CD4-positive, alpha-beta T cell treated with Interleukin-15 for 1 hour (primary cell): ENCODE measurements at places on chromosomes 16 and 17.

DNA sequence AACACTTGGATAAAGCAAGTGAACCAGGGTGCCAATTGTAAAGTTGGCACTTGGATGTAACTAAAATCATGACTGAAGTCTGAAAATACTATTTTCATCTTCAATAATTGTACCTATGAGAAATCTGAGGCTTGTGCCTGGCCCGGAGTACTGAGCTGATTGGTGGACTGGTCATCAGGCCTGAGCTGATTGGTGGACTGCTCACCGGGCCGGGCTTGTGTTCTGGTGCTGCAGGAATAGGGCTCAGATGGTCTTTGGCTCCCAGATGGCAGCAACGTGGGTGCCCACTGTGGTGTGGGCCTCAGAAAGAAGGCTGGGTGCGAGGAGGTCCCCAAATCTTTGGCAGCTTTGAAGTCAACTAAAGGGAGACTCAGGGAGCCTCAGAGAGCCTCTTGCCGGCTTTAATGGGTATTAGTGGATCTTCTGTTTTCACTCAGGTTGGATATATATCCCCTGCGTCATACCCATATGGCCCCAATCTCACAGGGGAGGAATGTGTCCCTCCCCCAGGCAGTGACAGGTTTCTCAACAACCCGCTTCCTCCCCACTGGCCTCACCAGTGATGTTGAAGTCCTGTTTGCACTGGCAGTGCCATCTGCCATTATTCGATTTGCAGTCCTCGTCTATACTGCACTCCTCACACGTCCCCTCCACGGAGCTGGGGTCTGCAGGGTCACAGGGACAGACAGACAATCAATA is 4.7 kb downstream of the UMOD start:
- no peak for DNase-seq

DNA sequence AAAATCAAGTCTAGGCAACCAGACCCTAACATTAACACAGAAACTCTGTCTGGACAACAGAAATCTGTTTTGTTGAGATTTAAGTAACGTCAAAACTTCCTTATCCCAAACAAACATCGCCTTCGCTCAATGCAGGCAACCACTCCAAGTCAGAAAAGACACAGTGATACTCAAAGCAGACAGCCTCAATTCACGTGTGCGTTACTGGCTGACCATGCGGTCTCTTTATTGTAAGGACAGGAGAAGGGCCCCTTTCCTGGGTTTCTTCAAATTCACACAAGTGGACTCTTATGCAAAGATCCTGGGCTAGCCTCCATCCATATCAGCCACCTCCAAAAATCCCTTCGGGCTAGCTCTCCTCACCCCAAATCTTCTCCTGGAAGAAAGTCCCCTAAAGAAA is 467.7 kb downstream of the SOX9 start:
- no peak for DNase-seq

DNA sequence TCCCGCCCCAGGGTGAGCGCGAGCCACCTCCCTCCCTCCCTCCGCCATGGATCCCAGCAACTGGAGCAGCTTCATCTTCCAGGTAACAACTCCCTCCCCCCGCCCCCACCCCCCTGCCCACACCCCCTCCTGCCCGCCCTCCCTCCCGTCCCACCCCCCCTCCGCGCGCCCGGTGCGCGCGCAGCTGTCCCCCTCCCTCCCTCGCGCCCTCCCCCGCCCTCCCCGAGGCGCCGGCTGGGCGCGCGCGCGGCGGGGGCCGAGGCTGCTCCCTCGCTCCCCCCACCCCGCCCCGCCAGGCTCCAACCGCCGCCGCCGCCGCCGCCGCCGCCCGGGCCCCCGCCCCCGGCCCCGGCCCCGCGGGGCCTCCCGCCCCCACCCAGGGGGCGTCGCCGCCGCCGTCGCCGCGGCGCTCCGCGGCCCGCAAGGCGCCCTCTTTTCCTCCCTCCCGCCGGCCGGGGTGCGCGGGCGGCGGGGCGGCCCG is at the start of gene MAZ:
MAZ (plus strand) TSS at position 431 of the 481 bp plus-strand sequence. CDS start 173 bp downstream, outside the sequence.
- DNase-seq = no peak

GRCh38 chr17:40415390-40415789 is 2.3 kb downstream of the TOP2A start:
- no peak for DNase-seq

DNA sequence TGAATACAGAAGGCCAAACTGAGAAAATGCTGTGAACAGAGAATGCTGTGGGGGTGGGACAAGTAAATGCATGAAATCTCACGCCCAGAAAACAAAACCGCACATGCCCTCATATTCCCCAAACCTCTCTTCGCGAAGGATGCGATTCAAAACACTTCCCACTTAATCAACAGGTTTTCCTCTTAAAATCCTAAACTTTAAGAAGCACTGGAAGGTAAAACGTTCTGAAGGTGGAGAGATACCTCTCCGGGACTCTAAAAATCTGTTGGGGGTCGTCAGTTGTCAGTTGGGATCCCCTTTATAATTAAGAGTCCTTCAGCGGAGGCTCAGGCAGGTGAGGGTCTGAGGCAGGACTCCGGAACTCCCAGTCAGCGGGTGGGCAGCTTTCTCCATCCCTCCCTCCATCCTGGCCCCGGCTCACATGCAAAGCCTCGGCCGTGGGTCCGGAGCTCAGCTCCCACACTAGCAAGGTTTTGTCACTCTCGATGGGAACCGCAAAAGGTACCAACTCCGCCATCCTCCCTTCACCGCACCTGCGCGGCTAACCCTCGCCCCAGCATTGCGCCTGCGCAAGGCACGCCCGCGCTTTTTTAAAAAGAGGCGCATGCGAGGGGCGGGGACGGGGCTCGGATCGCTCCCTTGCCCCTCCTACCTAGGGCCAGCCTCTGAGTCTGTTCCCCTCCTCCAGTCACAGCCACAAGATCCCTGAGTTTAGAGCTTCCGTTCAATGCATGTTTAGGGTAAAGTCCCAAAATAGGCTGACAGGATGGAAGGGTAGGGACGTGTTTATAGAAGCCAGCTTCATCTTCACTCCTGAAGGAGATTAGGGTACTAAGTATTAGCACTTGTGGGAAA is at the start of gene RDM1:
RDM1 (minus strand) TSS at position 563 of the 855 bp plus-strand sequence; CDS start at position 517, 46 bp downstream.
- peak; percentile 76 for DNase-seq

- no peak for DNase-seq
Measured at GRCh38 chr17:56918916-56919315, 5.1 kb upstream of the TRIM25 start.

DNA sequence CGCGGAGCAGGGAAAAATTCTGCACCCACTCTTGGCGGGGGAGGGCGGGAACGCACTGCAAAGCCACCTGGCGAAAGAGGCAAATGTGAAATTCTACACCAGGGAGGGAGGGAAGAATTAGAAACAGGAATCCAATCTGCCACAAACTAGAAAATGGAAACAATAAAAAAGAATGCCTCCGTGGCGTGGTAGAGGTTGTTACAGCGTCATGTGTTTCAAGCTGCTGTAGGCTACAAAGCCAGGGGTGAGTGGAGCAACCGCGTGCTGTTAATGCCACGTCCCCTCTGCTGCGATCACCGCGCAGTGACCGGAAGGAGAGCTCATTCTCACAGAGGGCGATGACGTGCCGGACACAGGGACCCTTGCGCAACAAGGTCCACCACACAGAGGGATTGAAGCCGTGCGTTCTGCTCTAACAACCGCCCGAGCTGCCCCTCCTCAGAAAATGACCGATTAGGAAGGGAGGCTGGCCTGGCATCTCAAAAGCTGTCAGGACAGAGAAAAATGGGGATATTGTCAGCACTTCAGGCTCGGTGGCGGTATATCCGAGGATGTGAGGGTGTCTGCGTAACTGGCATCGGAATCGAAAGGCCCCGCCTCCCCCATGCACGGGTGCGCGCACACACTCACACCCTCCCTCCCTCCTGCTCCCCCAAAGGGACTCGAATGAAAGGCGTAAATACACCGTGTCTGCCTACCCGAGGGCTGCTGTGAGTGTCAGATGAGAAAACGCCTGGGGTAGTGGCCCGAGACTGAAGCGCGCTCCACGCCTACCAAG is 70.8 kb upstream of the TNRC6C start:
- DNase-seq = peak; percentile 88

GRCh38 chr16:75416904-75417565 is 16.3 kb downstream of the CFDP1 start:
- DNase-seq = no peak

DNA sequence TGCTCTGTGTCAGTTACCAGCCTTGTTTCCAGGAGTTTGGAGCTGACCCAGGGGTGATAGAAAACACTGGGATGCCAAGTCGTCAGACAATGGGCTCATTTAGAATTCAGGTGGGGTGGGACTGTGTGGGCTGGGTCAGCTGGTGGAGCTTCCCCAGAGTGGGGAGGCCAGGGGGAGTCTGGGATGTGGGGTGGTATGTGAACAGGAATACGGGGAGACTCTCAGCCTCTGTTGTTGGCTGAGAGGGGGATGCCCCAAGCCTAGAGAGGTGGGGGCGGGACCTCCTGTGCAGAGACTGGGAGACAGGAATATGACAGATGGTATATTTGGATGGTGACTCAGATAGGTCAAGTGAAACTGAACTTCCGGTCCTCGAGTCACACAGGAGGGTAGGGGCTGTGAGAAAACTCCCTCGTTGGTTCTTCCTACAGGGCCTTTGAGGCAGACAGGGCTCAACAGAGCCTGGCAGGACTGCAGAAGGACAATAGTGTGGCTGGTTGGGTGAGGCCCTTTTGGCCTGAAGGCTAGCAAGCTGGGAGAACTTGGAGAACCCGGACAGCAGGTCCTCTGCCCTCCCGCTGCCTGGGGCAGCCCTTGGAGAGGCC is 23.7 kb downstream of the CDH1 start:
- peak; percentile 26 for DNase-seq

- no peak for DNase-seq
Measured at GRCh38 chr17:17342242-17342945, 39.2 kb downstream of the NT5M start.

- no peak for DNase-seq
Measured at GRCh38 chr16:2455081-2455845, 4.6 kb upstream of the TEDC2 start.

- DNase-seq = no peak
Measured at GRCh38 chr17:83057397-83057761, 22.0 kb upstream of the METRNL start.
